AML-193 (cell line): ENCODE measurements at places on chromosomes 3 and 15.

GRCh38 chr15:47283246-47283645 is 434.1 kb upstream of the SEMA6D start:
- DNase-seq, result no peak

DNA sequence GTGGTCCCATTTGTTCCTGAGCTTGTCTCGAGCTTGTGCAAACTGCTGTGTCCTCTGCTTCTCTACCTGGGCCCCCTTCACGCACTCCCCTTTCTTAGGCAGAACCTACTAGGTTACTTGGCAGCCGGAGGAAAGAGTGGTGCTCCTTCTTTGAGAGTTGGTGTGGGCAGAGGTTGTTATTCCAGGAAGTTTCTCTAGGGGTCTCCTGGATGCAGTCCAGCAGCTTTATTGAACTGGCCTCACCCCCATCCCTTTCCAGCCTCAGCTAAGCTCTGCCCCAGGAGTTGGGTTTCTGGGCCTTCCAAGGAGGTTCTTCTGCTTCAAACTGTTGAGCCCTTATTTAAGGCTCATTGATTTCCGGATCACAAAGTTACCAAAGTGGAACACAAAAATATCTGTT is 103.2 kb downstream of the C3orf70 start:
- DNase-seq, result no peak

DNA sequence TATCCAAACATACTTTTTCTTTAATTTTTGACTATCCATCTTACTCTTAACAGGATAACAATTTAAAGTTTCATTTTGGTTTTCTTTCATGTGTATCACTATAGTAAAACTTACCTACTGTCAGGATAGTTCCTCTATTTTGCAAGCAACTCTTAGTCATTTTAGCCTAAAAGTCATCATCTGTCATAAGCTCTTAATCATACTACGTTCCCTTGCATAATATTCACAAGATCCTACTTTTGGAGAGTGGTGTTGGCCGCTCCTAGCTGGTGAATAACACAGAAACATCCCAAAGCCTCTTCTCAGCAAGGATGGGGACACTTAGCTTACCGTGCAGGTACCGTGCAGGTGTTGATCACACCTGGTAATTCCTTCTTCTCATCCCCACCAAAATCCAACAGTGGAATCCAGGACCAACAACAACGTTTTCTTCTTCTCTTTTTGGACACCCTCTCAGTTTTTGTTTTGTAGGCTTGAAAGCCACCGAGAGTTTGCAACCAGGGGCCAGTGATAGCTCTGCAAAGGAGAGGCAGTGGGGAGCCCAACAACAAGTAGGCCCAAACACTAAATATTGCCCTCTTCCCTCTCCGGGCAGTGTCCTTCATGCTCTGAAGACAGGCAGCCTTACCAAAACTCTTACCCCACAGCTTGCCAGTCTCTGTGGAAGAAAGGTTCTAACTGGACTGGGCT is 433 bp downstream of the FILIP1L start:
- peak; percentile 92 for DNase-seq

DNA sequence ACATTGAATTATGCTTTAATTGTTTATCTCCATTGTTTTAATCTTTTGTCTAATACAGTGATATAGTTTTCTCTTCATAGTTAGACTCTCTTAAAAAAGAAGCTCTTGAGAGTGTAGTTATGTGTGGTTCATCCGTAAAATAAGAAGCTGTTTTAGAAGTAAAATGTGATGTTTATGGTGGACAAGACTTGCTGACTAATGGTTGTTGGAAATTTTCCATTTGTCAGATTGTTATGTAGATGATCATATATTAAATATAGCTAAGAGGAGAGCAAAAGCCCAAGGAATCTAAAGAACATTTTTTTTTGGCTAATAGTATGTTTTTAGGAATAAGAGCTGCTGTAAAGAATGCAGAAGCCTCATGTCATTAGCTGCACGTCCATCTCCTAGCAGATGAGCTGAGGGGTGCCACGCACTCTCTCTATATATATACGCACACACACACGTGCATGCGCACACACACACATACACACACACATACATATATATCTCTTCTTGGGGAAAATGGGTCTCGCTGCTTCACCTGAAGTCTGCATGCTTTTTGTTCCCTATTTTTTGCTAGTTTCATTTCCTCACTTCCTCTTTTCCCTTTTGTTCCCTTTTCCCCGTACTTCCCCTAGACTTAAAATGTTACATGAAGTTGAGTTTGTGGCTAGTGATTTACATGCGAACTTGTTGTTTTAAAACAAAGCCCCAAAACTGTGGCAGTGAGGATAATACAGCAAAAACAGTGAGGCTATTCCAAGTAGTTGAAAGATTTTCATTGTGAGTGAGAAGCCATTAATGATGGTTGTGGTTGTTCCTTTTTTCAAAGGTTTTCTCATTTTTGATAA is 107.8 kb downstream of the MBNL1 start:
- DNase-seq, result peak; percentile 98

GRCh38 chr3:106703524-106703923 is 673.7 kb upstream of the CCDC54 start:
- DNase-seq, result no peak

DNA sequence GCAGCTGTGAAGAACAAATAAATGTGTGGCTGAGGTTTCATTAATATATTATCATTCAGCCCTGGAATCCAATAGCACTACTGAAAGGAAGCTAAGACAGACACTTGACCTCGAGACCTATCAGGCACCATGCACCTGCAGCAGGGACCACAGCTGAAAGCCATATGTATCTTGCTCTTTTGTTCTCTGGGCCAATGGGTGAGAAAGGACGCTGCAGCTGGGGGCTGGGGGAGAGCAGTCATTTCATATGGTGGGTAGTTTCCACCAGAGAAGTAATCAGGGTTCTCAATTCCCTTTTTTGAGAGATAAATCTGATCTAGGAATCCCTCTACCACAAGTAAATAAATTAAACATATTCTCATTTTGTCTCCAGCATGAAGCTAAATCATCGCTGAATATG is 225.6 kb upstream of the STRIT1 start:
- DNase-seq, result no peak

DNA sequence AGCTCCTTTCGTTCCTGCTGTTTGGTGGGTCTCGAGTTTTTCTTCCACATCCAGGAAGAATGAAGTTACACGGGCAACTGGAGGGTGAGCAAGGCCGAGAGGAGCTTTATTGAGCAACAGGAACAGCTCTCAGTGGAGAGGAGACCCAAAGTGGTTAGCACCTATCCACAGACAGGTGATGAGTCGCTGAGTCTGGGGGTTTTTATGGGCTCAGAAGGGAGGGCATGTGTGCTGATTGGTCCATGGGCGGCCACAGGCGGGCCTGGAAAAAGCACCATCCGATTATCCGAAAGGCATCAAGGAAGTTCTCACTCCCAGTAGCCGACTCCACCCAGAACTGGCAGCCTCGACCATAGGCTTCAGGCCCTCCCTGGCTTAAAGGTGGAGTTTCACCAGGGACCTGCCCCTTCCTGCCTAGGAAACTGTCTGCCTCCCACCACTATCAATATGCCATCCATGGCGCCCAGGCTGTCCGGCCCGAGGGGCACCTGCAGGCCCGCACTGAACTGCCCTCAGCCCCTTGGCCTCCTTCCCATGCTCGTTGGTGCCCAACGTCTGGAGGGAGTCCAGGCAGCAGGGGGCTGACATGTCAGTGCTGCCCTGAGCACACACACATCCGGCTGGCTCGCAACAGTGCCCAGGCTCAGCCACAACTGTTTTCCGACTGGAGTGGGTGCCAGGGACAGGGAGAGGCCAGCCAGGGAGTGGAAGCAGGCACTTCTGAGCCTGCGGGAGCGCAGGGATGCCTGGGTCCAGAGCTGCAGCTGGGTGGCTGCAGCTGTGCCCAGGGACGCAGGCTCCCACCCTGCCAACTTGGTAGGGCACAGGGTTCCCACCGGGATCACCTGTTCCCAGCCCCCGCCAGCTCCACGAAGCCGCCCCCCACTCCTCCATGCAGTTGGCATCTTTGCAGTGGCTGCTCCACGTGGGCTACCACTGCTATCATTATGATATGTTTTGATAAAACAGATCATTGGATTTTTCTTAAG is 170.2 kb downstream of the FNDC3B start:
- DNase-seq, result no peak

DNA sequence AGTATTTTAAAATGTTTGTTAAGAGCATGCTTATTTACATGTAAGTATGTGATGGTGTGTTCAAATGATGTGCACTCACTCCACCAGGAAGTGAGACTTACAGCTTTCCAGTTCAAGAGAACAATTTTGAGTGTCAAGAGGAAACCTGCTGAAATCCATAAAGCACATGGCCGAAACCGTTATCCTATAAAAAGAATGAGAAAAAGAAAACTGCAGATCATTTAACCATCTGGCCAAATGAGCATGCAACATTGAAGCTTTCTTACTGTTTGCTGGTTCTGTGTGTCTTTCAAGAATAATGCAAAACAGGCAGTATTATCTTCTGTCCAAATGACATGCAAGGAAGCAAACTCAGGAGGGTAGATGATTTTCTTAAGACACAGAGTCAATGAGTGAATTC is 26.3 kb downstream of the GABRR3 start:
- no peak for DNase-seq

DNA sequence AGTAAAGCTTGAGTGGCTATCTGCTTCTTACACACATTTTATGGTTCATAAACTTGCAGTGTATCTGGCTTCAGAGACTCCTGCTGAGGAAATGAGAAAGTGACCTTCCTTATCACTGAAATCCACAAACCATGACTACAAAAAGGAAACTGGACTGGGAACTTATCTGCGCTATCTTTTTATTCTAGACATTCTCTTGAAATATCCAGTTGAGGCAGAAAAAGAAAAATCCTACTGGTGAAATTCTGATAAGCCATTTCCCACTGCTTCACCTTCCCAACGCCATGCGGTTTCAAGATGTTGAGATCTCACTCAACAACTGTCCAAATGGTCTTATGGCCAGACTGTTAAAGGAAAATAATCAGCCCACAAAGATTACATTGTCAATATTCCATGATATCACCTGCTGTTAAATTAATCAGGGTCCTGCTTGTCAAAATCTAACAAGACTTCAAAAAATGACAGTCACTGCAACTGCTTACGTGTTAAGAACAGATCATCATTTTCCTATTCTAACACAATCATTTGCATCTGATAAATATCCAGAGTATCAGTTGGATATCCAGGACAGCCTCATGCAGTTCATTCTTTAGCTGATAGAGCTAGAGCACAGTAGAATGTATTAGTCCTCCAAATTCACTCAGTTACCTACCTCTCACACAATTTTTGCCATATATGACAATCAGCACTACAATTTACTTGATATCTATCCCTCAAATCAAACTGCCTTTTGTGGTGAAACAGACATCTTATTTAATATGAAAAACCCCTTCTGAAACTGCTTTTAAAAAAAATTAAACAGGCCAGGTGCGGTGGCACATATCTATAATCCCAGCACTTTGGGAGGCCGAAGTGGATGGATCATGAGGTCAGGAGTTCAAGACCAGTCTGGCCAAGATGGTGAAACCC is 538.1 kb downstream of the MAGI1 start:
- DNase-seq, result no peak
